CD4-positive, alpha-beta T cell treated with Interleukin-6 at 100 ng/mL for 8 hours (primary cell): ENCODE measurements at places on chromosomes 7 and 10.

DNA sequence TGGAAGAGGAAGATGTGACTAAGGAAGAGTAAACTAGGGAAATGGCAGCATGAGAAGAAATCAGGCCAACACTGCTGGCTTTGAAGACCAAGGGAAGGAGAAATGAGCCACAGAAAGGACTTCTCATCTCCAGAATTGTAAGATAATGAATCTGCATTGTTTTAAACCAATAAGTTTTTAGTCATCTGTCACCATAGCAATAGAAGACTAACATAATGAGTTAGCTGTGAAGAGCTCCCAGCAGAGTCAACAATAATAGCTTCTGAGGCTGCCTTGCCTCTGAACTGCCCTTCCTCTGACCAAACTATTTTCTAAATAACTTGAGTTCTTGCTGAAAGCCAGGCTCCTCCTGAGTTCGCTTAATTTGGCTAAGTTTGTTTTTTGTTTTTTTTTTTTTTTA lies 103.6 kb downstream of the CACNA2D1 start:
- DNase-seq, result no peak

DNA sequence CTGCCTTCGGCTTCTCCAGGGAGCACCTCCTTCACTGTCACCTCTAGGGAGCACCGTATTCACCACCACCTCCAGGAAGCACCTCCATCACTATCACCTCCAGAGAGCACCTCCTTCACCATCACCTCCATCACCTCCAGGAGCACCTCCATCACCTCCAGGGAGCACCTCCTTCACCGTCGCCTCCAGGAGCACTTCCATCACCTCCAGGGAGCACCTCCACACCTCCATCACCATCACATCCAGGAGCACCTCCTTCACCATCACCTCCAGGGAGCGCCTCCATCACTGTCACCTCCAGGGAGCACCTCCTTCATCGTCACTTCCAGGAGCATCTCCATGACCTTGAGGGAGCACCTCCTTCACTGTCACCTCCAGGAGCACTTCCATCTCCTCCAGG lies 102.3 kb downstream of the DNAJB6 start:
- no peak for DNase-seq

DNA sequence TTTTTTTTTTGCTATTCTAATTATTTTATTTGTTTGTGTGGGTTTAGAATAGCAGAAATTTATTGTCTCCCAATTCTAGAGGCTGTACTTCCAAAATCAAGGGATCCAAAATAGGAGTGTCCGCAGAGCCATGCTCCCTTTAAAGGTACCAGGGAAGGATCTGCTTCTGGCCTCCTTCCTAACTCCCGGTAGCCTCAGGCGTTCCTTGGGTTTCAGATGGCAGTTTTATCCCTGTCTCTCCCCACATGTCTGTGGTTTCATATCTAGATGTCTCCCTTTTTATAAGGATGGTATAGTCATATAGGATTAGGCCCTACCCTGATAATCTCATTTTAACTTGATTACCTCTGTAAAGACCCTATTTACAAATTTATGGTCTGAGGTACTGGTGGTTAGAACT lies 48.4 kb downstream of the BMPR1A start:
- DNase-seq, result no peak

GRCh38 chr7:27948861-27949260 lies 208.9 kb downstream of the TAX1BP1 start:
- DNase-seq, result no peak

DNA sequence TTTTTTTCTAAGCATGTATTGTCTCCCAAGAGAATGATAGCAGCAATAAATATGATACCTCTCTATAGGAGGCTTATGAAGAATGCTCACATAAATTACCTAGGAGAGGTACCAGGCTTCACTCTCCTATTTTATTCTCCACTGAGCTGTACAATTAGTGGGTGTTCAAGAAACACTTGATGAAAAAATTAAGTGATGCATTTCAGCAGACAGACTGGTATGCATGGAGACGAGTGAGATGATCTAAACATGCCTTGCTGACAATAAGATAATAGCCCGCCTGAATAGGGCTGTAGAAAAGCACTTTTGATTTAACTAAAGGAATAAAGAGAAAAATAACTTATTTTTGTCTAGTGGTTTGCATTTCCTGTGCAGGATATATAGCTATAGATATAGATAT lies 1449.7 kb downstream of the GATA3 start:
- no peak for DNase-seq

GRCh38 chr10:74322141-74322540 lies 171.1 kb downstream of the ADK start:
- DNase-seq, result no peak
